Sigmoid colon (tissue), 7 donors: ENCODE measurements at places on chromosomes 12 and 14. TPM values are rescaled to one million over a fixed set of nuclear protein-coding genes. Genes with fewer than 3 reads are reported as not detected.

Gene KRT80
- polyA plus RNA-seq = under 0.01 TPM

Gene CCDC175
- not detected for polyA plus RNA-seq

Gene CCDC177
- polyA plus RNA-seq = not detected

Gene LGR5
- polyA plus RNA-seq = not detected

Gene KLHL42
- 11.1 TPM for polyA plus RNA-seq

Gene ATP6V1D
- 97.9 TPM for polyA plus RNA-seq

Gene APOF
- polyA plus RNA-seq = not detected
